Fibroblast of villous mesenchyme (primary cell): ENCODE measurements at places on chromosomes 4 and X. TPM values are rescaled to one million over a fixed set of nuclear protein-coding genes. Genes with fewer than 3 reads are reported as not detected.

Gene BTK
- total RNA-seq, result not detected in 2 replicates

Gene GK2
- total RNA-seq, result under 0.01 TPM in 1 of 2 replicates, not detected in the other

Gene LAGE3
- 12.6 and 15.5 TPM in 2 replicates for total RNA-seq

Gene DGAT2L6
- not detected in 2 replicates for total RNA-seq

Gene GPR173
- 3.5 and 3.9 TPM in 2 replicates for total RNA-seq

Gene HSFX4
- not detected in 2 replicates for total RNA-seq

Gene MAGEB4
- not detected in 2 replicates for total RNA-seq

Gene VEGFD
- total RNA-seq, result under 0.01 TPM in 1 of 2 replicates, not detected in the other

Gene SPIN4
- 3.9 and 5.6 TPM in 2 replicates for total RNA-seq

Gene METAP1
- 62.6 and 63.8 TPM in 2 replicates for total RNA-seq

Gene TMPRSS11F
- not detected in 2 replicates for total RNA-seq

Gene WAS
- total RNA-seq, result under 0.01 TPM in 1 of 2 replicates, not detected in the other

Gene WFS1
- 39.3 and 42.3 TPM in 2 replicates for total RNA-seq

Gene GLRA2
- total RNA-seq, result 0.32 TPM in 1 of 2 replicates, not detected in the other

Gene CYSLTR1
- total RNA-seq, result under 0.01 TPM in 1 of 2 replicates, not detected in the other

Gene SLC26A1
- total RNA-seq, result under 0.01 and 0.32 TPM in 2 replicates

Gene HMX1
- total RNA-seq, result not detected in 2 replicates

Gene IL15
- 9.5 and 11.6 TPM in 2 replicates for total RNA-seq

Gene PPP4R3C
- total RNA-seq, result not detected in 2 replicates

Gene PYURF
- total RNA-seq, result 91.1 and 91.8 TPM in 2 replicates

Gene PROM1
- total RNA-seq, result under 0.01 TPM in 2 replicates

Gene TRPC3
- 0.97 and 1.3 TPM in 2 replicates for total RNA-seq

Gene MAGEA12
- not detected in 2 replicates for total RNA-seq

Gene BCOR
- total RNA-seq, result 23.8 and 24.2 TPM in 2 replicates

Gene ABCG2
- total RNA-seq, result 2.2 and 3.5 TPM in 2 replicates

Gene ADGRL3
- total RNA-seq, result 1.3 and 2.2 TPM in 2 replicates

Gene SPP1
- 3.9 and 11.3 TPM in 2 replicates for total RNA-seq

Gene ABCE1
- total RNA-seq, result 106 and 175 TPM in 2 replicates

Gene SPOCK3
- total RNA-seq, result not detected in 2 replicates

Gene FGG
- total RNA-seq, result not detected in 2 replicates

Gene INPP4B
- total RNA-seq, result 51.9 and 64.3 TPM in 2 replicates

Gene MSX1
- total RNA-seq, result 3.2 and 4.3 TPM in 2 replicates

Gene WNK3
- 0.64 and 1.7 TPM in 2 replicates for total RNA-seq

Gene VCX3B
- total RNA-seq, result not detected in 2 replicates

Gene TCEAL7
- 37.0 and 44.5 TPM in 2 replicates for total RNA-seq

Gene CSAG1
- total RNA-seq, result not detected in 2 replicates
